Putamen (tissue), 1 donor: ENCODE measurements at places on chromosomes 5 and 9.

DNA sequence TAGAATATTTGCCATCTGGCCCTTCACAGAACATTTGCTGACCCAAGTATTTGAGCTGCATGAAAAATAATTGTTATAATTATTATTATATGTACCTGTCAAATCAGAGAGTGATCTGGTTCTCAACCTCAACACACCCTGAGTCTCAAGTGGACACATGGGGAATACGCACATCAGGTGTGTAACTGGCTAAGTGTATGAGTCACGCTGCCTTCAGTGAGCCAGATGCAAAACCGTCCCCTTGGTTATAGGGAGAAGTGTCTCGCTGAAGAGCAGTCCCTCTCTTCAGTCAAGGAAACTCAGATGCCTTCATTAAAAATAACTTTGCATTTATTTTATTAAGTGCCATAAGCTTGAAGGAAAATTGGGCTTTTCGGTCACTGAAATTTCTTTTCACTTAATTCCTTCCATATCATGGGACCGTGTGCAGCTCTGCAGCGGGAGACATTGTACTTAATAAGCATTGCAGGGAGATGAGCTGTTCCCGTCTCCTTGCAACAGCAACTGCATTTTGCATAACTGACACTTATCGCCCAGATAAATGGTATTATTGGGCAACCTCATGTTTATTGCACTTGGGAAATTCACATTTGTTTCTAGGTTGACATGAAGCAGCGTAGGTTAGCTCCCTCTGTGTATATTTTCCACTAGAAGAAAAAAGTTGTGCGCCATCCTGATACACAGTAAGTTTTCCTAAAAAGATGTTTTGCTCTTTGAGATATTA lies 512.3 kb upstream of the DAP start:
- no peak for DNase-seq

GRCh38 chr5:90153031-90153430 lies 256.5 kb downstream of the CETN3 start:
- no peak for DNase-seq

- DNase-seq, result no peak
Observed at GRCh38 chr5:112270299-112271293, 148.5 kb downstream of the EPB41L4A start.

- DNase-seq, result no peak
Observed at GRCh38 chr5:62395210-62395950, 8.3 kb downstream of the DIMT1 start.
